ENCODE measurements at places on chromosomes 12 and 14.

- DNase-seq, result no peak
These were observed 30.3 kb upstream of the IFNG start for GRCh38 chr12:68189821-68190242.

GRCh38 chr14:31947076-31947475 lies 130.0 kb upstream of the ARHGAP5 start:
- DNase-seq, result no peak

- no peak for DNase-seq
These were observed 46.5 kb downstream of the ARID2 start for GRCh38 chr12:45775964-45776363.

- no peak for DNase-seq
These were observed 11.5 kb upstream of the KDM2B start for GRCh38 chr12:121592320-121592719.

GRCh38 chr12:62899568-62900390 lies 35.2 kb downstream of the PPM1H start:
- no peak for DNase-seq

DNA sequence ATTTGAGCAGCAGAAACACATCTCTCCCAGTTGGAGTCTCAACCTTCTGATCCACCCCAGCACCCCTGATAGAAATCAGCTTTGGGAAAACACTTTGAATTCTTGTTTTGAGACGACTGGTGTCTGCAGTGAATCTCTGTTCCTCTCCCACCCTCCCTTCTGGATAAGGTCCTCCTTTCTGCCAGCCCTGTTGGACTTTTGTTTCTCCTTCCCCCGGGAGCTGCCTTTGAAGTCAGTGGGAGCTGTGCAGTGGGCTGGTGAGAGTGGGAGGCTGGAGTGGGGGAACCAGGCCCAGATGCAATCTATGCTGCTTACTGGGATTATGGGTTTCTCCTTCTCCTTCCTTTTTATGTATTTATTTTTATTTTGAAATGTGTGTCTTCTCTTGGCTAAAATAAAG lies 49.0 kb downstream of the FLRT2 start:
- no peak for DNase-seq

GRCh38 chr14:90870950-90871604 lies 54.8 kb upstream of the TTC7B start:
- no peak for DNase-seq

DNA sequence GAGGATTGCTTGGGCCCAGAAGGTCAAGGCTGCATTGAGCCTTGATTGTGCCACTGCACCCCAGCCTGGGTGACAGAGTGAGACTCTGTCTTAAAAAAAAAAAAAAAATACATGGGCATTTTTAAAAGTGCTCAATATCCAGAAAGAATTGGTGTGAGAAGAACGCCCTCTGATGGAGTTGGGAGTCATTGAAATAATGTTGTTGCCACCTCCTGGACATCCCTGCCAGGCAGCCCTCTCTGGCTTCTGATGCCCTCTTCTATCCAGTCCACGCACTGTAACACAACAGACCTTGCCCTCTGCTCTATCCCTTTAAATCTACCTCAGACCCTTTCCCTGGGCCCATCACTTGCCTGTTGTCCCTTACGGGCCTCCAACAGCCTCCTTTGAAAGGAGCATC lies 4.9 kb downstream of the PTGDR start:
- DNase-seq, result no peak

GRCh38 chr14:20516921-20517320 lies 11.6 kb downstream of the RNASE10 start:
- DNase-seq, result no peak

DNA sequence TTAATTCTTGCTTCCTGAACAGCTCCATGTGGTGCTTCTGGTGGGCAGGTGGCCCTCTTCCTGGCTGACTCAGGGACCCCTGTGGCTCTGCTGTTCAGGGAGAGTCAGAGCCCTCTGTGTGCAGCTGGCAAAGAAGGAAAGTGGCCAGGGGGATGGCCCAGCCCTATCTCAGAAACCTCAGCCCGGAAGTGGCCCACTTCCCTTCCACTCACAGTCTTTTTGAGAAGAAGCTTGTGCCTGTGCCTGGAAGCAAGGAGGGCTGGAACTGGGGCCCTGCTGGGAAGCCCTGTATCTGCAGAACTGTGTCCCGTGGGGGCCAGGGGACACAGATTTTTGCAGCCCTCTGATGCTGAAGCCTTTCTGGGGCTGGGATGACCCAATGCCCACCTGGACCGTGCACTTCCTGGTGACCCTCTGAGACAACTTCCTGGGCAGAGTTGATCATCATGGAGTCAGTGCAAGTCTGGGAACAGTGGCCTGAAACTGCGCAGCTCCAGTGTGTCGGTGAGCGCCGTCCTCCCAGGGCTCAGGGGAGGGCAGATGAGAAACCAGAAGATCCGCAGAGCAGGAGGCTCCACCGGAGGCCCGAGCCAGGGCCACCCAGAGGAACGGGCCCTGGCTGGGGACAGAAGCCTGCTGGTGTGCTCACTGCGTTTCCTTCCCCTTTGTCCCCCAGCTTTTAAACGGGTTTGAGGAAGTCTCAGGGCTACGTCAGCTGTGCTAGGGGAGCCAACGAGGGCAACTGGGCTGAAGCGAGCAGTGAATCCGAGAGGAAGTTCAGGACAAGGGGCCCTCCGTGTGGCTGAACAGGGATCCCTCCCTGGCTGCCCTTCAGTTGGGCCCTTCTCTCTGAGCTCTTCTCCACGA lies 217.4 kb upstream of the RTL1 start:
- DNase-seq, result peak; percentile 12

DNA sequence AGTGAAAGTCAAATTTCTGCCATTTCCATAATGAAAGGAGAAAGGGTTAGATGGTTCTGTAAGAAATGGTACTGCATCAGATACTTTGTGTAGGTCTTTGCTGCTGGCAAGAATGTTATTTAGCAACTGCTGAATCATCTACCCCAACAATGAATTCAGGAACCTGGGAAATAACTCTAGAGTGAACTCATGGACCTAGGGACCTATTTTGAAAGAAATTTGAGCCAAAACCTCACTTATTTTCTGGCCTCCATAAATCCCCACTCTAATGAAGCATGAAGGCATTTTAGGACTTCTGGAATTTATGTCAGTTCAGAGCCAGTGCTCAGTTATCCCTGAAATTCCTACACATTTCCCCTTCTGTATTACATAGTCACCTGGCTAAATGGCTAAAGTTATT lies 50.9 kb upstream of the CPNE8 start:
- no peak for DNase-seq

DNA sequence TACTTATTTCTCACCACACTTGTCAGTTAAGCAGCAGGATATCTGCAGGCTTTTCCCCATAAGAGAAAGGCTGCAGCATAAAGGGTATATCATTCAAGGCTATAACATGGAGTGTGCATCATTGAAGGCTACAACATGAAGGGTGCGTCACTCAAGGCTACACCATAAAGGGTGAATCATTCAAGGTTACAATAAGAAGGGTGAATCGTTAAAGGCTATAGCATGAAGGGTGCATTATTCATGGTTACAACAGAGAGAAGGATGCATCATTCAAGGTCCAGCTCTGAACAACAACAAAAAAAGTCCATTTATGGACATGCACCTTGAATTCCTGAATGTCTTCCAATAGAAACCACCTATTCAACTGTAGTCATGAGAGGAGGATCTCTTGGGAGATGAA lies 32.8 kb upstream of the LUM start:
- DNase-seq, result no peak

All from ovary (tissue), 10 donors.